ENCODE measurements at places on chromosomes 1 and 21. TPM values are rescaled to one million over a fixed set of nuclear protein-coding genes. Genes with fewer than 3 reads are reported as not detected.
A peak's percentile ranks its signal among the peaks of the same experiment; 100 is the strongest.

- H3K4me1 ChIP-seq, result no peaks in the 10 kb centered on the region
- DNase-seq, result peak; percentile 81
- peak overlapping the region; percentile 92 for H3K27ac ChIP-seq
These were observed 7.7 kb upstream of the MPZL1 start for GRCh38 chr1:167714098-167714438.

Gene C1orf53
- total RNA-seq, result 13.2 TPM

DNA sequence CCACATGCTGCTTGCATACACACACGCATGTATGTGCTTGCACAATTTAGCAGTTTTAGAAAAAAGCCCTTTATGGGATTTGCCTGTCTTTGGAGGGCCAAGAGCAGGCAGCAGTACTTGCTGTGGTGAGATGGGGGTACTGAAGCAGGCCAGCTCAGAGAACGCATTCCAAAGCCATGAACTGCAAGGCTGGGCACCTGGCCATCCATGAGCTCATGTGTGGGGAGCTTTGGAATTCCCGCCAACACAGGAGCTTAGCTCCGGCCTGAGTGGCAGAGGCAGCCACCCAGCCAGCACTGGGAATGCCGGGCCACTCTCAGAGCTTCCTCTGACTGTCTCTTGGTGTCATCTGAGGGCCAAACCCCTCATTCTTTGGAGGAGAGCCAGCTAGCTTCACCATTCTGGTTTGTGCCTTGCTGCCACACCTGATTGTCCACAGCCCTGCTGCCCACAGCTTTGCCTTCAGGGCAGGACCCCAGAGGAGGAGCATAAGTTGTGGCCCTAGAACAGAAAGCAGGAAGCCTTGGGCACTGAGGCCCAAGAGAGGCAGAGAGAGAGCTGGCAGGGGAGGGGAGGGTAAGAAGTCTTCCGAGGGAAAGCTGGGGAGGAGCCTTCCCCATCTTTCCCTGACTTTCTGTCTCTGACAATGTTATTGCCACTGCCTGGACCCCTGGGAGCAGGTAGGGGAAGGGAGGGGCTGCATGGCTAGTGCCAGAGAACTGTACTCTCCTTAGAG lies 92.1 kb upstream of the POU3F1 start:
- peak; percentile 86 for DNase-seq
- no peak overlapping the region for H3K4me3 ChIP-seq
- no peaks in the 10 kb centered on the region for H3K4me1 ChIP-seq
- H3K36me3 ChIP-seq, result no peaks in the 10 kb centered on the region
- H3K27me3 ChIP-seq, result no peaks in the 10 kb centered on the region

DNA sequence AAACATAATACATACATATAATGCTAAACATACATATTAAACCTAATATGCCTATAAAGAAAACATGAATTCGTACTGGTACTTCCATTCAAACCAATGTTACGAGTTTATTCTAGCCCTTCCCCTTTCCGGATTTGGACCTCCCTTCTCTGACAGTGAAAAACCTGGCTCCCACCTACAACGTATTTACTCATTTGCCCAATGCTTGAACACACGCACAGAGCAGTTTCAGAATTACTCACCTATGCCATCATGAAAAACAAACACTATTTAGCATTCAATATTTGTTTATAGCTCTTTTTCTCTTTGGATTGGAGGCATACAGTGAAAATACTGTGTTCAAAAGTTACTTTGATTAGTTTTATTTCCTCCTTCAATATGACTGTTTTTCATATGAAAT lies 204.4 kb downstream of the LMX1A start:
- no peak overlapping the region for H3K4me3 ChIP-seq
- DNase-seq, result no peak
- H3K27ac ChIP-seq, result no peak overlapping the region
- no peaks in the 10 kb centered on the region for H3K36me3 ChIP-seq
- no peaks in the 10 kb centered on the region for H3K4me1 ChIP-seq
- no peaks in the 10 kb centered on the region for H3K27me3 ChIP-seq

Gene FCGR1A
- total RNA-seq, result 0.32 TPM

All from prostate gland (tissue), 2 donors.